Left kidney (tissue), 8 donors: ENCODE measurements at places on chromosomes 6 and 20.

DNA sequence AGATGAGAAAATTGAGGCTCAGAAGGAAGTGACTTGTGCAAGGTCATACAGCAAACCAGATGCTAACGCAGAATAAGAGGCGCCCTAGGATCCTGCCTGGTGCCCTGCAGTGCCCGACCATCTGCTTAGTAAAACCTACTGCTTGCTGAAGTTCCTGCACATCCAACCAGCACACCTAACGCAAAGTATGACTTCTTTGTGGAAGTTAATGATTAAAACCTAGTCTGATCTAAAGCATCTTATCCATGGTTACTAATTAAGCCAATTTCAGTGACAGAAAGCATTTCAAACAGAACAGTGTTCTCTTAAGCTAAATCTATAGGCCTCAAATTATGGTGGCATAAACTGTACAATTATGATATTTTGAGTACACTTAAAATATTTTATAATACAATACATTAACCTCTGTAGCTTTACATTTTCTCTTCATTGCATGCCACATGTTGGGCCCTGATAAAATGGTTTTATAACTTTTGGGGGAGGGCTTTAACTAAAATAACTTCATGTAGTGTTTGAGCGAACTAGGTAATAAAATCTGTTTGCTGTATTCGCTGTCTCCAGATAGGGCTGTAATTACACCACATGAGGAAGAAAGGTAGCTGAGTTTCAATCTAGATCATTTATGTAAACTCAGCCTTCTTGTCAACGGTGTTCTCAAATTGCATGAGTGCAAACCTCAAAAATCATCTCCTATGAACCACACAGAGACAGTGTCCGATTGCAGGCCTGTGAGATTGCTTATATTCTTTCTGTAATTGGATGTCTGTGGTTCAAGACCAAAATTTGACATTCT lies 37.5 kb upstream of the BEND3 start:
- no peak for DNase-seq

GRCh38 chr20:1438361-1438760 lies 28.3 kb downstream of the NSFL1C start:
- no peak for DNase-seq

DNA sequence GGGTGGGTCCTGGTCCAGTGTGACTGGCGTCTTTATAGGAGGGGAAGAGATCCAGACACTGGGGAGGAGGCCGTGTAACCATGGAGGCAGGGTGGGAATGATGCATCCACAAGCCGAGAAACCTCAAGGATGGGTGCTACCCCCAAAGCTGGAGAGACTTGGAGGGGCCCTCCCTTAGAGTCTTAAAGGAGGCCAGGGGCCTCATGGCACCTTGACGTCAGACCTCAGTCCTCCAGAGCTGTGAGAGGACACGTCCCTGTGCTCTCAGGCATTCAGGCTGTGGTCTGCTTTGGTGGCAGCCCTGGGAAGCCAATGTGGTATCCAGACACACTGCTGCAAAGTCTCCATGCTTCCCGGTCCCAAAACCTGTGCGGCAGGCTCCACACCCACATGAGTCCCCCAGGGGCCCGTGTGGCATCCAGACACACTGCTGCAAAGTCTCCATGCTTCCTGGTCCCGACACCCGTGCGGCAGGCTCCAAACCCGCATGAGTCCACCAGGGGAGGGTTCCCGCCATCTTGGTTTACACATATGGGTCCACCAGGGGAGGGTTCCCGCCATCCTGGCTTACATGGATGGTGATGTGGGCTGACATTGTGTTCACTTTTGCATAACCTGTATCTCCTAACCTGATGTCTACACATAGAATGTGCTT lies 278.0 kb downstream of the SMOC2 start:
- DNase-seq = no peak

DNA sequence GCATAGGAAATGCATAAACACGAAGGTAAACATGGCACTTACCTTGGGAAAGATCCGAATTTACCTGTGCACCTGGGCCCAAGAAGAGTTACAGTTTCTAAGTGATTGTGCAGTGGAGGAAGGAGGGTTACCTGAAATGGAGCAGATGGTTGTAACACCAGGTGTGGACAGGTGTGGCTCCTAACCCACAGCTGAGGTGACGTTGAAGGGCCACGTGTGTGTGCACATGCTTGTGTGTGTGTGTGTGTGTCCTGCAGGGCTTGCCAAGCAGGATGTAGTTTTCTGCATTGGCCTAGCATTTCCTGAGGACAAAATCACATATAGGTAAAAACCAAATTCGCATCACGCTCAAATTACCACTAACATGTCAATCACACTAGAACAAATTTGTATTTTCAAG lies 240.8 kb downstream of the ANKRD60 start:
- DNase-seq = no peak

DNA sequence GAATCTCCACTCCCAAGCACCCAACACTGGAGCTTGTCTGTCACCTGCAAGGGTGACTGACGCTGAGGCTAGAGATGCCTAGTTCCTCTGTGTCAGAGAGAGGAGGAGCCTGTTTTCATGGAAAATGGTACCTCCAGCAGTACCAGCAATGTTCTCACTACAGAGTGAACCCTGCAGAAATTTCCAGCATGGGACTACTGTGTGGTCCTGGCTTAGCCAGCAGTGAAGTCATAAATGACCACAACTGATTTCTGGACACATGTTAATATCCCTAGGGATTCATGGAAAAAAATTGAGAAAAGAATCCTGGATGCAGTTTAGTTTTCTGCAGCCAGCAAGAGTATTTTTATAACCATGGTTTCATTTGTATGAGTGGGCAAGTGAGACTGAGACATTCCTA lies 468.1 kb downstream of the CD83 start:
- DNase-seq = no peak

GRCh38 chr20:13119583-13119982 lies 101.5 kb upstream of the ISM1 start:
- DNase-seq = peak; percentile 75

- DNase-seq = no peak
Measured at GRCh38 chr20:15482525-15482924, 1090.7 kb downstream of the KIF16B start.
